Body of pancreas (tissue), 4 donors: ENCODE measurements at places on chromosomes 11 and 22. TPM values are rescaled to one million over a fixed set of nuclear protein-coding genes. Genes with fewer than 3 reads are reported as not detected.

GRCh38 chr22:49289822-49290679, 537.6 kb downstream of the BRD1 start:
- no peak for DNase-seq

- DNase-seq, result peak; percentile 80
These were observed 74.6 kb upstream of the TEAD1 start for GRCh38 chr11:12599408-12600143.

DNA sequence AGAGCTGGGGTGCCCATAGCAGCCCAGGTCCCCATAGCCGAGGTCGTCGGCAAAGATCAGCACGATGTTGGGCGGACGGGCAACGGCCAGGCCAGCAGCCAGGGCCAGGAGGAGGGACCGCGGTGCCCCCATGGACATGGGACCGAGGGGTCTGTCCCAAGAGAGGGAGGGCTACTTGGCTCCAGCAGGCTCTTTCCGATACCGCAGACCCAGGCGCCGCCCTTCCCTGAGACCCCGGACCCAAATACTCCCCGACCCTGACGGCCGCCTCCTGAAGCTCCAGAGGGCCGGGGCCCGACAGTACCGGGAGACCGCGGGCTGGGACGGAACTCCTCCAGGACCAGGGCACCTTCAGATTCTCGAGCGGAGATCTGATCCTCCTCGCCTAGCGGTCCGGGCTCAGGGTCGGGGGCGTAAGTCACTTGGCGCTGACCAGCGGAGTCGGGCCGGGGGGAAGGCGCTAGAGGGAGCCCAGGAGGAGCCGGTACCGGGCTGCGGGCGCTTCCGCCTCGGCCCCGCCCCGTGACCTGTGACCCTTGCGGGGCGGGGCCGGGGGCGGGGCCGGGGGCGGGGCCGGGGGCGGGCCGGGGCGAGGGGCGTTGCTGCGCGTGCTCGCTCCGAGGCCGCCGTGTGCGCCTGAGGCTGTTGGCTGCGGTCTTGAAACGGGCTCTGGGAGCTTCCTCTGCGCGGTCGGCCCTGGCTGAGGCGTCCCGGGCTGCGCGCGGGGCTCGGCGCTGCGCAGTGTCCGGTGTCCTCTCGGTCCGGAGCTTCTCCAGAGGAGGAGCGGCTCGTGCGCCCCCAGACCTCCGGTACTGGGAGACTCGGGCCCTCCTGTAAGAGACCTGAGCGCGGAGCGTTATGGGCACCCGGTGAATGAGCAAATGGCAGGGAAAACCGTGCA, at the start of gene ARSA:
Gene ARSA (minus strand): TSS at position 511 of the 901 bp plus-strand sequence. CDS start 373 bp downstream, at position 138.
- peak; percentile 81 for DNase-seq

- DNase-seq, result no peak
These were observed 563.9 kb upstream of the B3GAT1 start for GRCh38 chr11:134975866-134976376.

DNA sequence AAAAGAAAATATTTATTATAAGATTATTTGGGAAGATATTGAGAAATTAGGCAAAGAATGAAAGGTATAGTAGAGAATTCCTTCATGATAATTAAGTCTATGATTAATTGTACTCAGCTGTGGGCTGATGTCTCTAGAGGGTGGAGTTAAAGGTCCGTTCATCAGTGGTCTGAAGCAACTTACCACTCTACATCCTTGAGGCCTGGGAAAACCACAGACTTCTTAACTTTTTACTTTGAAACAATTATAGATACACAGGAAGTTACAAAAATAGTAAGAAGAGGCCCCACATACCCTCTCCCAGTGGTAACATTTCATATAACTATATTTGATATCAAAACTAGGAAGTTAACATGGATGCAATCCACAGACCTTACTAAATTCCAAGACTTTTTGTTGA, 167.0 kb upstream of the NECTIN1 start:
- no peak for DNase-seq

DNA sequence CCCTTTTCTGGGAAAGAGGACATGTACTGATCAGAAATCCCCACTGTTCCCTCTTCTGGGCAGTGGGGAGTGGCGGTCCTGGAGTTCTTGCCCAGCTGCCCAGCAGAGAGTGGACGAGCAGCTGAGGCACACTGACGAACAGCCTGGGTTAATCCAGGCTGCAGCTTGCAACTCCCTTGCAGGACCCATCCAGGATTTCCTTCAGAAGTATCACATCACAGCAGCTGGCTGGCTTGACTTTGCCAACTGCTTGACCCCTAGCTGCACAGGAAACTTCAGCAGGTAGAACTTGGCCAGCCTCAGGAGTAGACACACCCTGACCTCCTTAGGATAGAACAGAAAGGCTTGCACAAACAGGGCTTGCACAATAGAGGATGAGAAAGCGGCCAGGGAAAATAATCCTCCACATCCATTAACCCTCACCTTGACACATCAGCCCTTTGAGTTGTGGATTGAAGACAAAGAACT, 27.9 kb upstream of the FZD4 start:
- no peak for DNase-seq

The CARD10 gene
- total RNA-seq, result 17.4 TPM

The CLCF1 gene
- total RNA-seq, result 2.3 TPM

The KRTAP5-9 gene
- total RNA-seq, result not detected

The GRAP2 gene
- 0.99 TPM for total RNA-seq

The PIWIL4 gene
- total RNA-seq, result 13.2 TPM

The SESN3 gene
- 11.4 TPM for total RNA-seq
